ENCODE measurements at places on chromosomes 12 and 14. TPM values are rescaled to one million over a fixed set of nuclear protein-coding genes. Genes with fewer than 3 reads are reported as not detected.

The PTGDR gene
- total RNA-seq, result 0.31 TPM

The ALDH1L2 gene
- total RNA-seq, result 9.7 TPM

The ARHGAP9 gene
- 0.94 TPM for total RNA-seq

The BICDL1 gene
- 25.4 TPM for total RNA-seq

The SMIM41 gene
- not detected for total RNA-seq

The PYGL gene
- 9.4 TPM for total RNA-seq

The MAP3K9 gene
- total RNA-seq, result 19.3 TPM

The KRT75 gene
- not detected for total RNA-seq

The AMDHD1 gene
- total RNA-seq, result 0.31 TPM

The IRF9 gene
- total RNA-seq, result 20.7 TPM

The HRK gene
- total RNA-seq, result 0.47 TPM

The RITA1 gene
- total RNA-seq, result 8.4 TPM

The C12orf54 gene
- total RNA-seq, result not detected

The WNK1 gene
- total RNA-seq, result 84.2 TPM

The ZNF84 gene
- total RNA-seq, result 152 TPM

The OTUB2 gene
- 5.6 TPM for total RNA-seq

The BMAL2 gene
- 62.2 TPM for total RNA-seq

The NPAS3 gene
- 44.6 TPM for total RNA-seq

The FOXN4 gene
- total RNA-seq, result 0.16 TPM

The CLEC4C gene
- not detected for total RNA-seq

The CLEC1B gene
- not detected for total RNA-seq

The SPTB gene
- total RNA-seq, result 18.2 TPM

The NXPH4 gene
- 0.78 TPM for total RNA-seq

The PIP4K2C gene
- total RNA-seq, result 13.6 TPM

The PTPN21 gene
- 9.0 TPM for total RNA-seq

The KRT77 gene
- not detected for total RNA-seq

The OTX2 gene
- not detected for total RNA-seq

The CFAP73 gene
- 0.62 TPM for total RNA-seq

The GLT1D1 gene
- total RNA-seq, result 8.9 TPM

The MIP gene
- 0.62 TPM for total RNA-seq

The TAS2R13 gene
- total RNA-seq, result 8.3 TPM

The GDF3 gene
- total RNA-seq, result not detected

The PKP2 gene
- 4.7 TPM for total RNA-seq

The ARHGEF25 gene
- 49.4 TPM for total RNA-seq

The OR6C4 gene
- total RNA-seq, result not detected

The ADAM21 gene
- 0.16 TPM for total RNA-seq

The SLC38A4 gene
- total RNA-seq, result 0.94 TPM

The KRT71 gene
- not detected for total RNA-seq

The PMCH gene
- not detected for total RNA-seq

The TMEM52B gene
- 0.62 TPM for total RNA-seq

The SIX1 gene
- 0.47 TPM for total RNA-seq

The RPS29 gene
- total RNA-seq, result 2,148 TPM

The ACOT4 gene
- total RNA-seq, result 1.7 TPM

The GRIN2B gene
- total RNA-seq, result 144 TPM

The PRH1 gene
- total RNA-seq, result 95.9 TPM

The TOMM20L gene
- not detected for total RNA-seq

The RTL1 gene
- not detected for total RNA-seq

The KRT78 gene
- total RNA-seq, result 1.9 TPM

The SIX6 gene
- not detected for total RNA-seq

The DHH gene
- 0.47 TPM for total RNA-seq

The KMT2D gene
- 17.6 TPM for total RNA-seq

The NRXN3 gene
- 35.6 TPM for total RNA-seq

The SERPINA12 gene
- not detected for total RNA-seq

The SRRM4 gene
- total RNA-seq, result 6.4 TPM
